ENCODE measurements at places on chromosomes 11 and 22. TPM values are rescaled to one million over a fixed set of nuclear protein-coding genes. Genes with fewer than 3 reads are reported as not detected.
A peak's percentile ranks its signal among the peaks of the same experiment; 100 is the strongest.

DNA sequence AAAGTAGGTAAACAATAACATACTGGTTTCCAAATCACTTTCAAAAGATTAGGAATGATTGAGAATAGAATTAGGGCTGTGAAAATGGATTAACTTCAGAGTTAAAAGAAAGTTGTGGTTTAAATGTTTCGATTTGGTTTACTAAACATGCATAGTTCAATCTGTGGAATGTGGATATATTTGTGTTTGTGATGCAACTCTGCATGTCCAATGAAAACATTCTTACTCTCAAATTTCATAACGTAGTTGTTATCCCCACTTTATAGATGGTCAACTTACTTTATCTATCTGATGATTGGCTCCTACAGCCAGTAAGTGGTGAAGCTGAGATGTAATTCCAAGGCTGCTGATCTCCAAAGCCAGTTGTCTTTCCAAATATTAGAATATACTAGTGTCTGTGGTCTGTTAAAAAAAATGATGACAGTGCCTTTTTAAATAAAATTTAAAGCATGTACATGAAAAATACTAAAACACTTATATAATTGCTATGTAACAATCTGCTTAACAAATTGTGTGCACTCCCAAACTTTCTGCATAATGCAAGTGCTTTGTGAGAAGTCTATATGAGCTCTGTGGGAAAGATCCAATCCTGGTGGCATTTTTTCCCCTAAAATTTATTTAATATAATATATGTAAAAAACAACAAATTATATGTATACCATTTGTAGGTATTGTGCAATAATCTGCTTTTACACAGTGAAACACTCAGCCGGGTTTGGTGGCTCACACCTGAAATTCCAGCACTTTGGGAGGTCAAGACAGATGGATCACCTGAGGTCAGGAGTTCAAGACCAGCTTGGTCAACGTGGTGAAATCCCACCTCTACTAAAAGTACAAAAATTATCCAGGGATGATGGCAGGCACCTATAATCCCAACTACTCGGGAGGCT, 9.7 kb upstream of the SIK3 start:
- peaks cover 7% of the 10 kb centered on the region for H3K4me1 ChIP-seq
- H3K4me3 ChIP-seq = no peak overlapping the region
- no peak for DNase-seq
- H3K27me3 ChIP-seq = peaks cover 5% of the 10 kb centered on the region
- no peaks in the 10 kb centered on the region for H3K36me3 ChIP-seq

DNA sequence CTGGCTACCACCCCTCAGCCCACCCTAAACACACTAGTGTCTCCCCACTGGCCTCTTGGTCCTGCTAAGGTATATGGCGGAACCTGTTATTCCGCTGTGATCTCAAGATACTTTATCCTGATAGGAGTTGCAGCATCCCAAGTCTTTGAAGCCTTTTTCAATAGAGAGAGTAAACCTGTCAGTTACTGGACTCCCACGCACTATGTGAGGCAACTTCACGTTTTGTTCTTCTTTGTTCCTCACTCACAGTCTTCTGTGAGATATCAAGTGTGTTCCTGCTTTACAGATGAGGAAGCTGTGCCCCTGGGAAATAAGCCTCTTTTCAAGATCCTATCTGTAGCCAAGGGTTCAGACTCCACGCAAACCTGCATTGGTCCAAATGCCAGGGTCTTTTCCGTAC, 127.8 kb downstream of the MYO18B start:
- H3K27me3 ChIP-seq = peaks cover 5% of the 10 kb centered on the region
- no peak overlapping the region for H3K27ac ChIP-seq

GRCh38 chr11:109815500-109816150, 277.6 kb upstream of the ZC3H12C start:
- no peak overlapping the region for H3K27ac ChIP-seq
- H3K27me3 ChIP-seq = no peaks in the 10 kb centered on the region
- no peaks in the 10 kb centered on the region for H3K36me3 ChIP-seq

DNA sequence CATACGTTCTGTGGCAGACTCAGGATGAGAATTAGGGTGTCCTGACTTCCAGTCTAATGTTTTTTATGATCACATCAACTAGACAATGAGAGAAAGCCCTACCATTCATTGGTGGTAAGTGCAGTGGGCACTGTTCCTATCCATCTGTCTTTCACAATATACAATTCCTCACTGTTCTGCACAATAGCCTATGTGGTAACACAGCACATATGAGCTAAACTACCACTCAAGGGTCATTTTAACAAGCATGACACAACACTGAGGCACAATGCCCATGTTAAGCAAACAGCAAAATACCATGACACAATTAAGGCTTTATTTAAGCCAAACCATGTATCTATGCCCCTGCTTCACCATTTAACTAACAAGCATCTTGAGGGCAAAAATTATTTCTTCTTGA, 52.3 kb downstream of the SIK3 start:
- no peak overlapping the region for H3K27ac ChIP-seq
- H3K27me3 ChIP-seq = no peaks in the 10 kb centered on the region
- H3K4me3 ChIP-seq = no peak overlapping the region

DNA sequence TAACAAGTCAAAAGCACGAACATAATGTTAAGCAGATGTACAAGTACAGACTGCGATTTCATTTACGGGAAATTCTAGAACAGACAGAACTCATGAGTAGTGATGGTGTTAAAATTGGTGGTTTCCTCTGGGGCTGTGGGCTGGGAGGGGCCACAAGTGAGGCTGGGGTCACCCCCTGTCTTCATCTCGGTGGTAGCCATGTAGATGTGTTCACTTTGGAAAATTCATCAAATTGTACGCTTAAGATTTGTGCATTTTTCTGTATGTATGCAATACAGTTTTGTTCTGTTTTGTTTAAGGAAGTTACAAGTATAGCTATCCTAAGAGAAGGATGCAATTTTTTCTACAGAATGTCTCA, 504 bp upstream of the ASCC2 start:
- H3K27me3 ChIP-seq = no peaks in the 10 kb centered on the region
- H3K36me3 ChIP-seq = peaks cover 14% of the 10 kb centered on the region
- H3K4me1 ChIP-seq = peaks cover 33% of the 10 kb centered on the region

DNA sequence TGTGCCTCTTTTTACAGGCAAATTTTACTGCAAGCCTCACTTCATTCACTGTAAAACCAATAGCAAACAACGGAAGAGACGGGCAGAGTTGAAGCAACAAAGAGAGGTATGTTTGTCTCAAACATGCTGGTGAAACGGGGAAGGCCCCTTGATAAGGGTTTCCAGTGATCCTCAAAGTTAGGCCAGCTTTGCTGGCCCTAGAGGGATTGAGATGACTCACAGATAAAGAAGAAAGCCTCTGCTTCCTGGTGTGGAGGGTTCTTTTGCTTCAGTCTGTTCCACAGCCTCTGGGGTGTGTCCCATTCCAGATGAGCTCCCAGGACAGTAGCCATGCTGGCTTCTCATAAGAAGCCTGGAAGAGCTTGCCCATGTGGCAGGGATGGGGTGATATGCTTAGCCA, 118.9 kb upstream of the PARVA start:
- no peaks in the 10 kb centered on the region for H3K36me3 ChIP-seq
- H3K4me3 ChIP-seq = no peak overlapping the region
- DNase-seq = no peak
- no peak overlapping the region for H3K27ac ChIP-seq
- no peaks in the 10 kb centered on the region for H3K4me1 ChIP-seq
- no peaks in the 10 kb centered on the region for H3K27me3 ChIP-seq

GRCh38 chr11:64219354-64219684, 6.7 kb downstream of the TRPT1 start:
- no peak overlapping the region for H3K4me3 ChIP-seq
- H3K36me3 ChIP-seq = peaks cover 25% of the 10 kb centered on the region
- peaks cover 10% of the 10 kb centered on the region for H3K4me1 ChIP-seq

DNA sequence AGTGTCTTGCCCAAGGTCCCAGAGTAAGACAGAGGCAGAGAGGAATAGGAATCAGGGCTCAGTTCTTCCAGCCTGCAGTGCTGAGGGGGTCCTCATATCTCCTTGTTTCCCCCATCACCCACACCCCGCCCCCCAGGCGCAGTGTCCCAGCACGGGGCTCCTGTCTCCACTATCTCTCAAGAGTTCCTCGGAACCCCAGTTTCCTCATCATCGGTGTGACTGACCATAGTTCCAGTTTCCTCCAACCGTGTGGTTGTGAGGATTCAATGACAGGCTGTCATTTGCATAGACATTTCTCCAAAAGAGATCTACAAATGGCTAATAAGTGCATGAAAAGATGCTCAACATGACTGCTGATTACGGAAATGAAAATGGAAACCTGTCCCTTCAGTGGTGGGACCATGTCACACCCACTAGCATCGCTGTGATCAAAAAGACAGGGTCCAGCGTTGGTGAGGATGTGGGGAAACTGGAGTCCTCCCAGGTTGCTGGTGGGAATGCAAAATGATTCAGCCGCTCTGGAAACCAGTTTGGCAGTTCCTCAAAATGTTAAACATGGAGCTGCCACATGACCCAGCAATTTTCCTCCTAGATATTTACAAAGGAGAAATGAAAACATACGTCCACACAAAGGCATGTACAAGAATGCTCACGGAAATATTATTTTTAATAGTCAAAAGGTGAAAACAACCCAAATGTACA, 31.8 kb upstream of the PDGFB start:
- no peak overlapping the region for H3K27ac ChIP-seq
- H3K36me3 ChIP-seq = no peaks in the 10 kb centered on the region
- no peaks in the 10 kb centered on the region for H3K4me1 ChIP-seq
- no peak overlapping the region for H3K4me3 ChIP-seq

GRCh38 chr22:36771356-36772063, 4.4 kb downstream of the IFT27 start:
- H3K36me3 ChIP-seq = no peaks in the 10 kb centered on the region
- H3K4me3 ChIP-seq = no peak overlapping the region
- H3K27ac ChIP-seq = no peak overlapping the region

GRCh38 chr22:40819599-40820140, 524 bp upstream of the SLC25A17 start:
- peak overlapping the region; percentile 95 for H3K4me3 ChIP-seq
- H3K27me3 ChIP-seq = no peaks in the 10 kb centered on the region
- DNase-seq = no peak
- H3K4me1 ChIP-seq = peaks cover 34% of the 10 kb centered on the region
- H3K36me3 ChIP-seq = peaks cover 21% of the 10 kb centered on the region

DNA sequence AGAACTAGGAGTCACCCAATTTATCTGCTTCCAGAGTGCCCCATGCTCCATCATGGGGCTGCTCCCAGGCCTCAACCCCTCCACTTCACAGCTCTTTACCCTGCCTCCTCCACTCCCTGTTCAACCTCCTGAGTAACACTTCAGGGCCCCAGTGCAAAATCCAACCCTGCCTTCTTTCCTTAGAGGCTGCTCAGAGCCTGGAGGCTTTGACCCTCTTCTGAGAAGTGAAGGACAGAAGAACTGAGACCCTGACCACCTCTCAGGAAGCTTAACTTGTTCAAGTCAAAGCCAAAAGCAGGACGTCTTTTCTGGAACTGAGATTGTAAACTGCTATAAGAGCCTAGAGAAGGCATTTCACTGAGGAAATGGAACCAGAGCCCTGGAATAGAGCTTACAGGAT, 15.5 kb downstream of the EIF3F start:
- H3K4me3 ChIP-seq = no peak overlapping the region
- H3K27ac ChIP-seq = no peak overlapping the region
- no peaks in the 10 kb centered on the region for H3K4me1 ChIP-seq
- peaks cover 8% of the 10 kb centered on the region for H3K36me3 ChIP-seq
- H3K27me3 ChIP-seq = no peaks in the 10 kb centered on the region

GRCh38 chr22:46586123-46586519, 34.1 kb upstream of the GRAMD4 start:
- H3K36me3 ChIP-seq = peaks cover 2% of the 10 kb centered on the region
- H3K27me3 ChIP-seq = no peaks in the 10 kb centered on the region
- peaks cover 54% of the 10 kb centered on the region for H3K4me1 ChIP-seq

DNA sequence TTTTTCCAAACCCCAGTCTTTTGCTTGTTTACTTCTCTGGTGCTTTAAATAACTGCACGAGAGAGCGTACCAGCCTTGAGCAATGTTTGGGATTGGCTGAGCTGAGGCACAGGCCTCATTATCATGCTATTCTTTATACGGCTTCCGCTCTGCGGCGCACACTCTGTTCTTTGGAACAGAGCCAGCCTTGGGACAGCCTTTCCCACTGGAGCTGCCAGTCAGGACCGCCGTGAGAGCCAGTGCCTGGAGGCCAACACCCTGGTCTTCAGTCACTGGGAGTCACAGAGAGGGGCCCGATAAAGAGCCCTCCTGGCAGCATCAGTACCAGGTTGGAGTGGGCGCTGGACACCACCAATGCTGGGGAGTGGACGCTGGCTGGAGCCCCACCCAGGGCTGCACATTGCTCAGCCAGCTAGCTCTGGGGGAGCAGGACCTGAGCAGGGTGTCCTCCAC, 125.6 kb downstream of the BCR start:
- H3K27ac ChIP-seq = no peak overlapping the region
- peaks cover 4% of the 10 kb centered on the region for H3K36me3 ChIP-seq
- H3K4me3 ChIP-seq = no peak overlapping the region
- DNase-seq = no peak

DNA sequence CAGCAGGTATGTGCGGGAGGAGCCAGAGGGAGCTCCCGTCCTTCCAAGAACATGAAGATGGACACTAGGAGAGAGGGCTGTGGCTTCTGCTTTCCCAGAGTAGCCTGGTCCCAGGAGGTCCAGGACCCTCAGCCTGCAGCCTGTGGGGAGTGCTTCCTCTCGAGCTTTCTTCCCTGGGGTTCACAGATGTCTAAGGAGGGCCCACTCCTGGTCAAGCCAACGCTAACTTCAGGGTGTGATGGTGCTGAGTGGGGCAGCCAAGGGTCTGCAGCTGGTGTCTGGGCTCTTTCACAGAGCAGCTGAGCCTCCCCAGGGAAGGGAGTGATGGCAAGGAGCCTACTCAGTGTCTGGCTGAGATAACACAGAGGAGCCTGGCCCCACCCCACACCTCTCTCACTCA, 3.3 kb downstream of the POU2F3 start:
- H3K36me3 ChIP-seq = no peaks in the 10 kb centered on the region
- H3K27me3 ChIP-seq = peaks cover 83% of the 10 kb centered on the region
- no peak overlapping the region for H3K4me3 ChIP-seq
- H3K27ac ChIP-seq = no peak overlapping the region
- peaks cover 27% of the 10 kb centered on the region for H3K4me1 ChIP-seq

DNA sequence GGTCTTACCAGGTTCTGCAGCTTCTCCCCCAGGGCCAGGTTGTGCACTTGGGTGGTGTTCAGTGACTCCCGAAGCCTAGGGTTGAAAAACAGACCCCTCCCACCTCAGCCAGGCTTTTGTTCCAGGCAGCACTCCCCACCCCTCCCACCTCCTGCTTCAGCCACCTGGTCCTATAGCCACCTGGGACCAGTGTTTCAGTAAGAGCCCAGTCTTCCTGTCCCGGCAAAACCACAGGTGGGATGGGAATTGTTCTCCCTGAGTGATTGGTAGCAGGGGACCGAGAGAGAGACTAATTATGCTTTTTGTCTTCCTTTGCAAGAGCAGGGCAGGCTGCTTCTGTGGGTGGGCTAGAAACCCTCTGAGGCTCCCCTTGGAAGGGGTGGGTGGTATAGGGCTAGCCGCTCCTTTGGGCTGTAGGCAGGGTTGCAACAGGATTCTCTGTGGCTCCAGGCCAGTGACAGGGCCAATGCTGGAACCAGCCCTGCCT, 8.5 kb upstream of the NAALADL1 start:
- H3K36me3 ChIP-seq = no peaks in the 10 kb centered on the region
- H3K27ac ChIP-seq = no peak overlapping the region
- H3K4me1 ChIP-seq = peaks cover 1% of the 10 kb centered on the region

Gene ROBO3
- 12.1 TPM for total RNA-seq

Gene TMEM109
- 114 TPM for total RNA-seq

Gene SOX6
- total RNA-seq = not detected

Gene BAIAP2L2
- total RNA-seq = 0.55 TPM

Gene OVCH2
- total RNA-seq = not detected

Gene SLC22A25
- not detected for total RNA-seq

Gene HINFP
- total RNA-seq = 47.6 TPM

Gene B4GAT1
- total RNA-seq = 9.4 TPM

Data from activated CD4-positive, alpha-beta T cell treated with anti-CD3 and anti-CD28 coated beads, Interleukin-2, amount 10 ng/mL, durations not matched to agents 7 days and 5 days (primary cell).